ENCODE measurements at places on chromosomes 2 and 18. TPM values are rescaled to one million over a fixed set of nuclear protein-coding genes. Genes with fewer than 3 reads are reported as not detected.
A peak's percentile ranks its signal among the peaks of the same experiment; 100 is the strongest.

DNA sequence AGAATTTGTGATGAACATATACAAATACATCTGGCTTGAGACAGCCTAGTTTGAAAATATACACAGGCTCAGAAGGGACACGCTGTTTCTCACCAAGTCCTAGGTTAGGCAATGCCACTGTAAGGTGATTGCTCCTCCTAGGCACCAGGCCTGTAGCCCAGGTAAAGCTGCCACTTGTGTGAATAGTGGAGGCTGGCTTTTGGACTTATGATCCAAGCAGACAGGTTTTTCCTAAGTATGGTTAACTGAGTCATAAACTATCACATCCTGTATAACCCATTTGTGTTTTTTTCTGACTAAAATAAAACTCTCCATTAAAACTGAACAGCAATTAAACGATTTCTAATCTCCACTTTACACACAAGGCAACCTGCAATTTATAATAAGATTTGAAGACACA is 81.0 kb downstream of the SEMA4F start:
- H3K27ac ChIP-seq: no peak overlapping the region
- no peaks in the 10 kb centered on the region for H3K27me3 ChIP-seq
- no peaks in the 10 kb centered on the region for H3K36me3 ChIP-seq
- no peak overlapping the region for H3K4me3 ChIP-seq

GRCh38 chr18:35470435-35470834 is 27.3 kb downstream of the INO80C start:
- H3K27ac ChIP-seq: no peak overlapping the region
- no peaks in the 10 kb centered on the region for H3K27me3 ChIP-seq
- DNase-seq: no peak
- H3K36me3 ChIP-seq: no peaks in the 10 kb centered on the region
- H3K4me1 ChIP-seq: peaks cover 5% of the 10 kb centered on the region

- no peaks in the 10 kb centered on the region for H3K36me3 ChIP-seq
Measured at GRCh38 chr2:191892391-191892790, 45.5 kb upstream of the CAVIN2 start.

GRCh38 chr2:175792881-175793280 is 209.2 kb downstream of the LNPK start:
- no peak for DNase-seq
- H3K4me1 ChIP-seq: no peaks in the 10 kb centered on the region
- no peak overlapping the region for H3K27ac ChIP-seq
- H3K4me3 ChIP-seq: no peak overlapping the region
- no peaks in the 10 kb centered on the region for H3K36me3 ChIP-seq

The ANKRD30BL gene
- not detected for total RNA-seq

DNA sequence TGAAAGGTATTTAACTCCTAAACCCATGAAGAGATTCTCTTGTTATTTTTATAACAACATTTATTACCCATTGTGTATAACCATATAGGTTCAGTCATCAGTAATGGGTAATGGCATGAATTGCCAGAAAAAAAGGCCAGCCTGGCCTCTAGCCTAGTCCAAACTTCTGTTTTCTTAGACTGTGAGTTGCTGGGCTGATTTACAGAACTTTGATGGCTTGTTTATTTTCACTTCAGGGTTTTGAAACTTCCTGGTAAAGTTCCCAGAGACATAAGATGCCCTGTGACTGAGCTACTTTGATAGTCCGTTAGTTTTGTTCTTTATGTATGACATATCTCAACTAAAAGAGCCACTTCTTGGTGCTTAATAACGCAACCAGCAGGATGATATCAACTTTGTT is 164.8 kb downstream of the METTL4 start:
- no peak overlapping the region for H3K27ac ChIP-seq
- H3K4me1 ChIP-seq: peaks cover 9% of the 10 kb centered on the region
- H3K4me3 ChIP-seq: no peak overlapping the region
- H3K36me3 ChIP-seq: no peaks in the 10 kb centered on the region

GRCh38 chr18:49812286-49813068 is 856 bp downstream of the ACAA2 start:
- H3K36me3 ChIP-seq: no peaks in the 10 kb centered on the region
- peak; percentile 15 for DNase-seq
- H3K27ac ChIP-seq: peak overlapping the region; percentile 94
- H3K27me3 ChIP-seq: no peaks in the 10 kb centered on the region

The ATP6V1C2 gene
- not detected for total RNA-seq

The OTOS gene
- total RNA-seq: not detected

The SMAD7 gene
- total RNA-seq: 13.3 TPM

The IL36G gene
- total RNA-seq: not detected

GRCh38 chr2:54859997-54860701 is 136.7 kb downstream of the EML6 start:
- H3K27me3 ChIP-seq: no peaks in the 10 kb centered on the region
- DNase-seq: peak; percentile 89
- H3K27ac ChIP-seq: no peak overlapping the region
- H3K4me3 ChIP-seq: no peak overlapping the region

DNA sequence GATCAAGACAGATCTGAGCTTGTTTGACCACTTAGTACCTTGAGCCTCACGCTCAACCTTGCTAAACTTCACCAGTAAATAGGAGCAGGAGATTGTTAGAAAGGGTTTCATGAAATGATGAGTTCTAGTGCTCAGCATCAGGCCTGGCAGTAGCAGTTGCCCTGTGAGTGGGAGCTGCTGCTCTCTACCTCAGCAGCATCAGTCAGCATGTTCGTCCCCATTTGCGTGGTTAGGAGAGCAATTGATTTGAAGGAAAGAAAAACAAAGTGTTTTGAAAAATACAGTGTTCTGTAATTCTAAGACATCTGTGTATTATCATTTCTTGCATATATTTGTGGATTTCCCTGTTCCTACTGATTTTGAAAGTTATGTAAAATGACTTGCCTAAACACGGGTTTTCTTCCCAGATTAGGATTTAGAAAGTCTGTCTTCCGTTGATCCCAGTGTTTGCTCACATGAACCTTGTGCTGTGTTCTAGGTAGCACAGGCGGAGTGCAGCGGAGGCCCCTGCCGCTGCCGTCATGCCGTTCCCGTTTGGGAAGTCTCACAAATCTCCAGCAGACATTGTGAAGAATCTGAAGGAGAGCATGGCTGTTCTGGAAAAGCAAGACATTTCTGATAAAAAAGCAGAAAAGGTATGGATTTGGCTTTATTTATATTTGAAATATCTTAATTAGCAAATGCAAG is 47.0 kb downstream of the CAB39 start:
- no peak for DNase-seq
- H3K27me3 ChIP-seq: no peaks in the 10 kb centered on the region
- no peak overlapping the region for H3K4me3 ChIP-seq
- peaks cover 22% of the 10 kb centered on the region for H3K4me1 ChIP-seq
- H3K36me3 ChIP-seq: peaks cover 11% of the 10 kb centered on the region

GRCh38 chr2:225031599-225031998 is 10.7 kb downstream of the DOCK10 start:
- peaks cover 2% of the 10 kb centered on the region for H3K4me1 ChIP-seq
- no peaks in the 10 kb centered on the region for H3K36me3 ChIP-seq
- no peak for DNase-seq
- no peak overlapping the region for H3K27ac ChIP-seq

- no peaks in the 10 kb centered on the region for H3K27me3 ChIP-seq
- H3K4me1 ChIP-seq: peaks cover 67% of the 10 kb centered on the region
- peak overlapping the region; percentile 99 for H3K27ac ChIP-seq
- H3K36me3 ChIP-seq: no peaks in the 10 kb centered on the region
- peak; percentile 98 for DNase-seq
- peak overlapping the region; percentile 33 for H3K4me3 ChIP-seq
Measured at GRCh38 chr2:46334389-46335271, 37.4 kb downstream of the EPAS1 start.

DNA sequence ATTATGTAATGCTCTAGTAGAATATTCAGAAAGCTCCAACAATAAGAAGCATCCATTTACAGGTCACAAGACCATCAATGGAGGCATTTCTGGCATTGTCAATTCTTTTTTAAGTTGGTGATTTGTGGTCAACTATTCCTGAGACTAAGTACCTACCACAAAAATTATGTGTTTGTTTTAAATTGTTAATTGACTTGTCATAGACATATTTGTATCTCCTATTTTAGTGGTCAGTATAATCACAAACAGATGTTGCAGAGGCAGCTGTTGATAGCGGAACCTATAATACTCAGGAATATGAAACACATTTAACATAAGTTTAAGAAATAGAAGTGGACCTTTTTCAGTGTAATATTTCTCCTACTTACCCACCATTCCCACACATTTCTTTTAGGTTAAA is 430.1 kb downstream of the CCDC85A start:
- H3K4me3 ChIP-seq: no peak overlapping the region
- no peak overlapping the region for H3K27ac ChIP-seq
- no peaks in the 10 kb centered on the region for H3K27me3 ChIP-seq
- no peaks in the 10 kb centered on the region for H3K36me3 ChIP-seq
- H3K4me1 ChIP-seq: no peaks in the 10 kb centered on the region

The RNF181 gene
- total RNA-seq: 498 TPM

GRCh38 chr2:207107131-207107530 is 58.6 kb downstream of the KLF7 start:
- H3K4me1 ChIP-seq: peaks cover 2% of the 10 kb centered on the region
- no peaks in the 10 kb centered on the region for H3K27me3 ChIP-seq
- no peak for DNase-seq
- H3K36me3 ChIP-seq: peaks cover 33% of the 10 kb centered on the region

The SLC9A2 gene
- not detected for total RNA-seq

The MRPL53 gene
- total RNA-seq: 5.2 TPM

DNA sequence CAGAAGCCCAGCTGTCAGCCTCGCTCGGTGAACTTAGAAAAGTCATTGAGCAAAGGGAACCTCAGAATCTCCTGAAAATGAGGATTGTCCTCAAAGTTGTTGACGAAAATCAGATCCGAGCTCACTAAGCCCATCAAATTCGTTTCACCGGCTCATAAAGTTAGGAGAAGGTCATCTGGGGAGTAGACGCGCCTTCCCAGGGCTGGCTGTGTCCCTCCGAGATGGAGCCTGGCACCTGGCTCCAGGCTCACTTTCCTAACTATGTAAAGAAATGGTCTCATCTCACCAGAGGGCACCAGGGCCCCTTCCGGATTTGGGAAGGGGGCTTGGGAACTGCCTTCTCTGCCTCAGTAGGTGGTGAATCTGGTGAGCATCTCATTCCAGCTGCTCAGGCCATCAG is 145.5 kb downstream of the PXDN start:
- no peak overlapping the region for H3K27ac ChIP-seq
- no peak overlapping the region for H3K4me3 ChIP-seq
- peaks cover 25% of the 10 kb centered on the region for H3K4me1 ChIP-seq
- no peak for DNase-seq

GRCh38 chr2:223099561-223099960 is 47.6 kb downstream of the KCNE4 start:
- H3K4me1 ChIP-seq: peaks cover 4% of the 10 kb centered on the region
- DNase-seq: no peak
- no peak overlapping the region for H3K4me3 ChIP-seq
- H3K27me3 ChIP-seq: no peaks in the 10 kb centered on the region
- no peaks in the 10 kb centered on the region for H3K36me3 ChIP-seq
- no peak overlapping the region for H3K27ac ChIP-seq

The TMEM131 gene
- total RNA-seq: 13.3 TPM

- no peak overlapping the region for H3K4me3 ChIP-seq
- no peak for DNase-seq
- H3K36me3 ChIP-seq: no peaks in the 10 kb centered on the region
- peaks cover 15% of the 10 kb centered on the region for H3K27me3 ChIP-seq
- H3K27ac ChIP-seq: no peak overlapping the region
- peaks cover 8% of the 10 kb centered on the region for H3K4me1 ChIP-seq
Measured at GRCh38 chr2:216732334-216732733, 37.0 kb upstream of the IGFBP5 start.

The SNED1 gene
- total RNA-seq: 1.1 TPM

DNA sequence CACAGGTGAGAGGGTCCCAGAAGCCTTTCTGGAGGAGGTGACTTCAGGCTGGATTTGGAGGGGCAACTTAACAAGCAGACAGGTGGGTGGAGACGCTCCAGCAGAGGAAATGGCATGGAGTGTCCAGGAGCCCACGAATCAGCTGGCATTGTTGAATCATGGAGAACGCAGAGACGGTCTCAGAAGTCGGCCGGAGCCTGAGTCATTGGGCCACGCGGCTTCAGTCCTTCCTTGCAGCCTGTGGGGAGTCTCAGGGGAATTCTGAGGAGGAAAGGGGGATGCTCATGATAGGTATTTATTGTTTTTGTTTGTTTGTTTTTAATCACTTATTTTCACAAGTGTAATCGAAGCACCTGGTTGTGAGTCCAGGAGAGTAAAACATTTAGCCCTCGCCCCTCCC is 184.6 kb upstream of the HDAC4 start:
- no peaks in the 10 kb centered on the region for H3K36me3 ChIP-seq
- no peak overlapping the region for H3K4me3 ChIP-seq
- no peaks in the 10 kb centered on the region for H3K4me1 ChIP-seq
- H3K27me3 ChIP-seq: no peaks in the 10 kb centered on the region

GRCh38 chr2:225494100-225494459 is 94.6 kb downstream of the NYAP2 start:
- no peak for DNase-seq
- no peaks in the 10 kb centered on the region for H3K4me1 ChIP-seq
- H3K27ac ChIP-seq: no peak overlapping the region
- H3K4me3 ChIP-seq: no peak overlapping the region
- H3K36me3 ChIP-seq: no peaks in the 10 kb centered on the region

GRCh38 chr18:58188996-58189395 is 145.0 kb downstream of the NEDD4L start:
- H3K36me3 ChIP-seq: no peaks in the 10 kb centered on the region
- H3K4me3 ChIP-seq: no peak overlapping the region

DNA sequence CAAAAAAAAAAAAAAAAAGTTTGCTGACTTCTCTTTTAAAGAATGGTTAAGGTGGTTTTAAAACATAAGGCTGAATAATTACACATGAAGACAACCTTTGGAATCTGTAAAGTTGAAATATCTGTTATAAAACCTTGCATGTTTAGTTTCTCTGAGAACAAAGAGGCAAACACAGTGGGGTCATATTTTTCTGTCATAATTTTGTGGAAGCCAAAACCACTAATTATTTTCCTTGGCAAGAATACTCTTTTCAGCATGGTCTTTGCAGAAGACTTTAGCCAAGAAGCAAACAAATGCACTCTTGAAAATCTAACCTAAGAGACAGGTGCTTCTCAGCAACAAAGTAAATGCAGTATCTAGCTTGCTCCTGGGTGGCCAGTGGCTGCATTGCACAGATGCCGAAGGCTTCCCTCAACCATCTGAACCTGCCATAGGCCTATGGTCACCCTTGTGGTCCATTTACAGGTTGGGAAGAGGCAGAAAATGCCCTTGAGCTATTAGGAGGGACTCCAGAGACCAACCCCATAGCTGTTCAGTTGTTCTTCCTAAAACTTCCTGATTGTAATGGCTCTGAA is 44.8 kb downstream of the ZAP70 start:
- H3K4me3 ChIP-seq: no peak overlapping the region
- peaks cover 43% of the 10 kb centered on the region for H3K36me3 ChIP-seq
- H3K27ac ChIP-seq: no peak overlapping the region
- 0 out of 2 replicates have a peak, but pooled peaks cover under 1% of the 10 kb centered on the region for H3K4me1 ChIP-seq
- no peaks in the 10 kb centered on the region for H3K27me3 ChIP-seq

The EVA1A gene
- total RNA-seq: 89.2 TPM

- H3K36me3 ChIP-seq: no peaks in the 10 kb centered on the region
- peaks cover 29% of the 10 kb centered on the region for H3K27me3 ChIP-seq
- DNase-seq: no peak
- H3K4me1 ChIP-seq: no peaks in the 10 kb centered on the region
Measured at GRCh38 chr2:108905176-108905575, 83.8 kb downstream of the EDAR start.

GRCh38 chr2:27889774-27890145 is 427 bp downstream of the RBKS start:
- H3K4me1 ChIP-seq: peaks cover 6% of the 10 kb centered on the region
- peak overlapping the region; percentile 98 for H3K27ac ChIP-seq
- DNase-seq: no peak
- no peaks in the 10 kb centered on the region for H3K27me3 ChIP-seq

GRCh38 chr2:3529316-3530025 is 10.1 kb upstream of the ADI1 start:
- H3K27ac ChIP-seq: no peak overlapping the region
- H3K36me3 ChIP-seq: no peaks in the 10 kb centered on the region
- H3K4me3 ChIP-seq: no peak overlapping the region
- H3K27me3 ChIP-seq: no peaks in the 10 kb centered on the region
- no peak for DNase-seq
- peaks cover 3% of the 10 kb centered on the region for H3K4me1 ChIP-seq

Data from IMR-90 (cell line).